ENCODE measurements at places on chromosomes 2 and 18.
A peak's percentile ranks its signal among the peaks of the same experiment; 100 is the strongest.

GRCh38 chr2:127943186-127943585 lies 57.4 kb upstream of the AMMECR1L start:
- DNase-seq: peak; percentile 38

DNA sequence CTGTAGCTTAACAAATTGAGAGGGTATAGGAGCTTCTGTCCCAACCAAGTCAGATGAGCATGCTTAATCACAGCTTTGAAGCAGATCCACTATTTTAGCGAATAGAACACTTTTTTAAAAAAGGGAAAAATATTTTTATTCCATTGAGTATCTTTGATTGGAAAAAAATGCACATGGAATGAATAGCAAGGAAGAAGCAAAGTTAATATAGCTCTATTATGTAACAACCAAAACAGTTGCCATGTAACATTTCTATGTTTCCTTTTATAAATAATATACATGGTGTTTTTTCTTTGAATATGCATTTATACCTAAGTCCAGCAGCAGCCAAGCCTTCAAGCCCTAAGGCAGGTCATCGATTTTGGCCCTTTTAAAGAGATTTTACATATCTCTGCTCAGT lies 21.4 kb upstream of the SPTBN1 start:
- no peak for DNase-seq

DNA sequence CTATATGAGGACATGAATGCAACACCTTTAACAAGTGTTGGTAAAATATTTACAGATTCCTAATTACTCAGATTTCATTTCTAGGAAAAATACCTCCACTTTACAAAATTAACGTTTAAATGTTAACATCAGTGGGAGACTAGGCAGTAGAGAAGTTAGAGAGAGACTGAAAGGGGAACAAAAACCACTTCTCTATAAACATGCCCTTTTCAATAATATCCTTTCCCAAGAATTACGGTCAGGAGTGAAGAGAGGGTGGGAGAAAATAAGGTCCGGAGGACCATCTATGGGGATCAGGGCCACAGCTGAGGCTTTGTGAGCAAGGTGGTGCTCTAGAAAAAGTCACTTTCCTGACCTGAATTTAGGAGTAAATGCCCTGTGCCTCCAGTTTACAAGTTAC lies 65.3 kb upstream of the WIPF1 start:
- no peak for DNase-seq

GRCh38 chr2:90069290-90069894 lies 1377.9 kb downstream of the RPIA start:
- DNase-seq: peak; percentile 29

DNA sequence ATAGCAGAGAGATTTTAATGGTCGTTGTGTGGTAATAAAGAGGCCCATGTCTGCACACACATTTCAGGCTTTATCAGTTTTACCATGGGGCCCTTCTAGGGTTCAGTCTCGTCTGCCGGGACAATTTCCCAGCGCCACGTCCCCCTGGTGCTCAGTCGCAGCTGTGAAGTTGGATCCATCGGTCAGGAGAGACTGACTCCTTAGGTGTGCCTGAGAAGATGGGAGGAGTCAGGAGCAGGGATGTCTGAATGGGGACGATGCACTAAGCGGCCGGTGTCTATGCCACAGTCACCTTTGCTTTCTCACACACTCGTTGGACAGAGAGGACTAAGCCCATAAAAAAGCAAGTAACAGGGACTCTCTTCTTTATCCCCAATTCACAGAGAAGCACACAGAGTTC lies 71.4 kb downstream of the TWIST2 start:
- DNase-seq: no peak

DNA sequence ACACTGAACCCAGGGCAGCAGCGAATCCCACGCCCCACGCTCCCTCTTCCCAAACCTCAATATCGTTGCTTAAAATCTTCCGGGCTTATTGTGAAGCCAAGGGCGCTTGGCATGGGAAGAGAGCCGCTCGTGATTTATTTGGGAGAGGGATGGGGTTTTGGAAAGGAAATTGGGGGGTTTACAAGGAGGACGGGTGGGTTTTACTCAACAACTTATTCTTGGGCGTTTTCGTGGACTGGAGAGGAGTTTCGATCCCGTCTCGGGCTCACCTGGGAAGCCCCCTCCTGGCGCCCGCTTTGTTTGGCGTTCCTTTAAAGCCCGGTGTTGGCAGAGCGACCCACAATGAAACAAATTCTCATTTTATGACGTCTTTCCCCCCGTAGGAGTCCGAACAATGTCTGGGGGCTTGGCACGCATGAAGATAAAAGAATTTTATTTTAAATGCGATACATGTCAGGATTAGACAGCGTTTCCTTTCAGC lies 135.3 kb downstream of the INSIG2 start:
- DNase-seq: no peak

DNA sequence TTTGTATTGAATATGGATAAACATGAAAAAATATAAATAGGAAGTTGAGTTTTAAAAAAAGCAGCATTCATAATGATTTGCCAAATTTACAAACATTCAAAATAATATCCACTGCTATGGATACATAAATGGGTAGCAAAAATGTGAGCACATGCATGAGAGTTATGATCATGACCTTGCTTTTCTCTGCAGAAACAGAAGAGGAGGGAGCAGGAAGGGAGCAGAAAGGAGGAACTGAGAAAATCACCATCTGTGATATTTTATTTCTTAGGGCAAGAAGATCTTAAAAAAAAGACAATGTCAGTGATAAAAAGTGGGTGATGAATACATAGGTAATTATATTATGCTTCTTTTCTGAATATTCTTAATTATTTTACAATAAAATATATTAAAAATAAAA lies 17.7 kb upstream of the CCDC93 start:
- no peak for DNase-seq

- DNase-seq: no peak
These were observed 15.9 kb downstream of the CPO start for GRCh38 chr2:206955253-206955652.

- DNase-seq: no peak
These were observed 92.0 kb downstream of the RTTN start for GRCh38 chr18:70113511-70113910.

DNA sequence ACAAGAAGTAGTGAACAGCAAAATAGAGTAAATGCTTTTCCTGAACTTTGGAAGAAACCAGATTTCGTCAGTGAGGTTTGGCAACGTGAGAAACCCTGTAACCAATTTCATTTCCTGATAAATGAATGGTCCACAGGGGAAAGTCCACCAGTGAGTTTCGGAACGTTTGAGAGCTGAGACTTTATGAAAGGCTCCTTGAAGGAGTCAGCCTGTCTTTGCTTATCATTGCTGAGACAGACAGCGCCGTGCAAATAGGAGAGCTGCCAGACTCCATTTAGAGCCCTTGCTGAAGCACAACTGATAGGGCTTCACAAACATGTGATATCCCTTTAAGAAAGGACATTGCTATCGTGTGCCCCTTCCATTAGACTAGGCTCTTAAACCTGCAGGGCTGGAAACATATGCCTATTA lies 121.8 kb upstream of the SMAD7 start:
- no peak for DNase-seq

GRCh38 chr2:47321006-47321405 lies 82.0 kb upstream of the MSH2 start:
- DNase-seq: no peak

DNA sequence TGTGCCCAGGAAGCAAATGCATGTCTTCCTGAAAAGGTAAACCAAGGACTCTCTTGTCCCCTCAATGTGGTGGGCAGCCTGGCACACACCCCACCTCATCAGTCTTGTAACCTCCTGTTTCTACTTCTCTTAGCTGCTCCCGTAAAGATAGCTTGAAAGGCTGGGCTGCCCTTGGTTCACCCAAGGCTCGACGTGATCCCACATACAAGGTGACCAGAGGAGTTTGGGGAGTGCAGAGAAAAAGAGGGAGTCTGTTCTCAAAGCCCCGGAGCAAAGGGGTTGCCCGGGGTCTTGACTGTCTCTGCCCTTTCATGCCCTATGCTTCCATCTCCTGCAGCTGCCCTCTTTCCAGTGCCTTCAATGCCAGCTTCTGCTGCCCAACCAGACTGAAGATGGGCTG lies 18.3 kb upstream of the FOSL2 start:
- no peak for DNase-seq

GRCh38 chr2:238968616-238969384 lies 120.9 kb downstream of the TWIST2 start:
- DNase-seq: no peak

- no peak for DNase-seq
These were observed 40.8 kb upstream of the MYO1B start for GRCh38 chr2:191204433-191204832.

DNA sequence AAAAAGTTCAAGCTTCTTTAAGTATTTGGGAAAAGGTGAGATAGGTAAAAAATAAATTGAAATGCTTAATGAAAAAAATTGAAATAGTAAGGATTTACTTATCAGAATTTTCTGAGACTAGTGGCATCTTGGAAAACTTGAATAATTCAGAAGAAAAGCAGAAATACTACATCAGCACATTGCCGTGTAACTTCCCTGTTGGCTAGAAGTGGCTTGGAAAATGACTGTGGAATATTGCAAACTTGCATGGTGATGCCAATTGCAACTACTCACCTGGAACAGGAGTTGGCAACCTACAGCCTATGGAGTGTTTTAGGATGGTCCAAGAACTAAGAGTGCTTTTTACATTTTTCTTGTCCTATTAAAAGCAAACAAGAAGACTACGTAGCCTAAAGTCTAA lies 603.5 kb upstream of the VRK2 start:
- DNase-seq: no peak

DNA sequence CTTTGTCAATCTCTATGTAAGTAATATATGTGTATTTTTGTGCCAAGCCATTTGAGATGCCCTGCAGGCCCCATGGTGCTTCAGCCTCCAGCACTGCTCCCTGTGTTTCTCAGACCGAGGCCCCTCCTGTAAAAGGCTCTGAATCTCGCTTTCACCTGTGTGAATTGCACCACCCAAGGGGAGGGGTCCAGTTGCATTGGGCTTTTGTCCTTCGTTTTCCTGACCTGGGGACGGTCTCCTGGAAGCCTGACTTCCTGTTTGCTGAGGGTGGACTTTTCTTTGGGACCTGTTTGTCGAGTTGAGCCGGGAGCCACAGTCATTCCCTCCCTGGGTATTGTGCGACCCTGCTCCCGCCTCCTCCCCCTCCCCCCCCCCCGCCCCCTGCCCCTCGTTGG lies 48.9 kb downstream of the AGAP1 start:
- DNase-seq: no peak

DNA sequence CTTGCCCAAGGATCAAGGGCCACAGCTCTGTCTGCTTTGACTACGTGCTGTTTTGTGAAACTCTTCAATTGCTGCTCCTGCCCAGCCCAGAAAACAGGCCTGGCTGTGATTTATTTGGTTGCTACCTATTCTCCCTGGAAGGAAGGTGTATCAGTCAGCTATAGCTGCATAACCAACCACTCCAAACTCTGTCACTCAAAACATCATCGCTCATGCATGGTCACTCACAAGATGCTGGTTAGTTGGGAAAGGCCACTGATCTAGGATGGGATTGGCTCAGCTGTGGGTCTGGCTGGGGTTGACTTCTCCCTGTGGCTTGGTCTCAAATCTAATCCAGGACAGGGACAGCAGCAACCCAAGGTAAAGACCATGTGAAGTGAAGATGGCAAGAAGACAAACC lies 14.6 kb downstream of the TEX51 start:
- DNase-seq: no peak

- DNase-seq: peak; percentile 56
These were observed 10.6 kb downstream of the LYPD6B start for GRCh38 chr2:149049142-149049541.

GRCh38 chr2:31238126-31238905 lies 4.4 kb downstream of the EHD3 start:
- DNase-seq: no peak

DNA sequence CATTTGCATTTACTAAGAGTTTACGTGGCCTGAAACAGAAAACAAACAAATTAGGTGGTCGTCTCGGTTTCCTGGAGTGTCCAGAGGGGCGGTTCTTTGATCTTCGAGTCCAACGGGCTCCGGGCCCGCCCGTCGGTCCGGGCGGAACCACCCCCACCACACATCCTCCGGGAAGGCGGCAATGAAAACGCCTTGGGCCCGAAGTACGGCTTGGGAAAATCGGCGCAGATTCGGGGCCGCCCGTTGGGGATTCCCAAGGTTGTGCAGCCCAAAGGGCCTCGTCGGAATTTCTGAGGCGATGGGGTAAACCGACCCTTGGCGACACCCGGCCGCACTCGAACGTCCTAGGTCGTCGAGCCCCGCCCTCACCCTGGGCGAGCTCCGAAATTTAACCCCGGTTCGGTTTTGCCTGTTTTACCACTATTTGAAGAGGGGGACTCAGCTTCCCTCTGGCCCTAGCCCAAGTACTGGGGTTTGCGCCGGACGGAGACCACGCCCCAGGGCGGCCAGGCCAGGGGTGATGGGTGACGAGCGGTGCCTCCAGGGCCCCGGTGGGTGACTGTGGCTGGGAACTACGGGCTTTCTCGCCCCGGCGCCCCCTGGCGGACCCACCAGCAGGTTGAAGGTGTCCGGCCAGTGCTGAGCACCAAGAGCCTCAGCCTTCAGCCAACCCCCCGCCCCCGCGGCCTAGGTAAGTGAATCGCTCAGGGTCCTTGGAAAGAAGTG lies 1.9 kb upstream of the CFAP53 start:
- no peak for DNase-seq

GRCh38 chr2:227127201-227127600 lies 36.8 kb downstream of the COL4A4 start:
- no peak for DNase-seq

- no peak for DNase-seq
These were observed 66.6 kb downstream of the DIS3L2 start for GRCh38 chr2:232028071-232028470.

DNA sequence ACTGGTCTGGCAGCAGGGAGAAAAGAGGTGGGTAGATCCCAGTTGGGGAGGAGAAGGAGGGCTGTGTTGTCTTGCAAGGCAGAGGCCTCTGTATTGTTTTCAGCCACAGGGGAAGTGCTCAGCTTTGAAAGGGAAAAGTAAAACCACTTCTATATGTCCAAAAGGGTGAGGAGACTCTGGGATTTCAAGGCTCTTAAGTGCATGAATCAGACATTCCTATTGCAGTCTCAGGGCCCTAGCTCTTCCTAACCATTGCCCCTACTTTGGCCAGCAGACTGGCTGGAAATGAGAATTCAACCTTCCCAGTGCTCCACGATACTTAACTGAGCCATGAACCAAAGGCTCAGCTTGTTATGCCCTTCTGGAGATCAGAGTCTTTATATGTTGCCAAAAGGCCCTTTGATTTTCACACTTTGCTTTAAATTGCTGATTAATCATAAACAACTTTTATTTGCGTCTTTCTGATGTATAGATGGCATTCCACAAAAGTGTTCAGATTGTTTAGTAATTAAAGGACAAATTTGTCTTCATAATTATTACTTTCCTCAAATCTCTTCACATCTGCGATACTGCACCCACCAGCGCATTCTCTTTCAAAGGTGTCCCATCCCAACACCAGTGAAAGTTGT lies 313.8 kb upstream of the MMADHC start:
- no peak for DNase-seq

GRCh38 chr2:70977605-70978205 lies 725 bp upstream of the ANKRD53 start:
- DNase-seq: peak; percentile 75

GRCh38 chr2:207450186-207450585 lies 79.6 kb upstream of the CREB1 start:
- DNase-seq: no peak

DNA sequence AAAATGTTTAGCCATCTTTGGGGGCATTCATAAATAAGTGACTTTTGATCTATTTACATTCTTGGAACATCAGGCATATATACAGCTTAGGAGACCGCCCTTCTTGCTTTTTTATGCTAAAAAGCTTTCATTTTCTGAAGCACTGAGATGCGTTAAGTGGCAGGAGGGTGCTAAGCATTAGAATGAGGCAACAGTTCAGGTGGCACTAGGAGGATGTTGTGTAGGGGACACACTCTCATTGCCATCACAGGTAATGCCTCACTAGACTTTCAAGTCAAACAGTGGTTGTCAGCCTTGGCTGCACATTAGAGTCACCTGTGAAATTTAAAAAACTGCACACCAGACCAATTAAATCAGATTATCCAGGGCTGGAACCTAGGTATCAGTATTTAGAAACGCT lies 39.1 kb downstream of the EHBP1 start:
- DNase-seq: no peak

All from M059J (cell line).